HEK293T (cell line): ENCODE measurements at places on chromosomes 3 and 15.
A peak's percentile ranks its signal among the peaks of the same experiment; 100 is the strongest.

DNA sequence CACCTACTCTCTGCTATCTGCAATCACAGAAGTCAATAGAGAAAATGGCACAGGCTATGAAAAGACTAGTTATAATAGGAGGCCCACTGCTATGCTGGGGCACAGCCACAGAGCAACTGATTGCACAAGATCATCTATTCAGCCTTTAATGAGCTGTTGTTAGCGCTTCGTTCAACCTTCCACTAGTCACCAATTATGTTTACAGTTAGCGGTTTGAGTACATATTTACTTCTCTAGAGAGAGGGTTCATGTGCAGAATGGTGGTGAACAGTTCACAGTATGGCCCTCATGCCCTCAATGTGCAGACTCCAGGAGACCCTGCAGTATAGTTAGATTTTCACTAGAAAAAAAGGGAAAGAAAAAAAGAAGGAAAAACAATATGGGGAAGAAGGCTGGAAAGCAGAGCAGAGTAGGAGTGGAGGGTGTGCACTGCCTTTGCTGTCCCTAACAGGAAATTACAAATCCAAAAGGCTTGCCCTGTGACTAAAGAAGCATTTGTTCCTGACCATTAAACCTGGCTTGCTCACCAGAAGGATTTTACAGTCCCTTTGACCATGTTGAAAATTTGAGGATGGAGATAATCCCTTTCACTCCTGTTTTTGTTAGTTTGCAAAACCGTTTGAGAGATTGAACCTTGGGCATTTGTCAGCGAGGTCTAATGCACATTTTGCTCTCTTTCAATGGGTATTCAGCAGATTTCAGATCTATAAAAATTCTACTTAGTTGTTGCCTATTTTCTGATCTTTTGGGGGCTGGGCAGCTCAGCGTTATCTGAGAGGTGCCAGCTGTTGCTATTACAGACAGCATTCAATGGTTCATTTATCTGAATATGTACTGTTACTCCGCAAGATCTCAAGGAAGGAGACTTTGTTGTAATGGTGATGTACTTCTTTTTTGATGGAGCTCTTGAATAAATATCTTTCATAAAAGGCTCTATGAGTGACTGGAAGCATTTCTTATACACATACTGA lies 296.1 kb downstream of the LSAMP start:
- no peak for DNase-seq

- no peak for DNase-seq
Observed at GRCh38 chr3:149280671-149281349, 52.6 kb downstream of the TM4SF18 start.

- no peak for DNase-seq
Observed at GRCh38 chr3:132228923-132229322, 88.3 kb upstream of the ACP3 start.

- DNase-seq: peak; percentile 54
Observed at GRCh38 chr15:79339588-79340314, 28.8 kb downstream of the TMED3 start.

DNA sequence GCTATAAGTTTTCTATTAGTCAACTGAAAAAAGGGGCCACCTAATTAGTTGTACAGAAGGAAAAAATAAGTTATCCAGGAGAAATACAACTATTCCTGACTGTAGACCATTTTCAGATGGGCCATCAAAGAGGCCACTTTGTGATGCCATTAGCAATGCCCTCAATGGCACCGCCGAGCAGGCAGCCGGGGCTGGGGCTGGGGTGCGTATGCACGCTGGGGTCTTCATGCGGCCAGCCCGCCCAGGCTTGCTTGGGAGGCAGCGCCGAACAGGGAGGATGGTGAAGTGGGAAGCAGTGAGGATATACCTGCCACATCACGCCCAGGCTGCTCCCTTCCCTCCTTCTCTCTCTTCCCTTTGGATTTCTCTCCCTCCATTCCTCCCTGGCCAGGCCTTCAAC lies 128.4 kb downstream of the XXYLT1 start:
- no peak for DNase-seq

DNA sequence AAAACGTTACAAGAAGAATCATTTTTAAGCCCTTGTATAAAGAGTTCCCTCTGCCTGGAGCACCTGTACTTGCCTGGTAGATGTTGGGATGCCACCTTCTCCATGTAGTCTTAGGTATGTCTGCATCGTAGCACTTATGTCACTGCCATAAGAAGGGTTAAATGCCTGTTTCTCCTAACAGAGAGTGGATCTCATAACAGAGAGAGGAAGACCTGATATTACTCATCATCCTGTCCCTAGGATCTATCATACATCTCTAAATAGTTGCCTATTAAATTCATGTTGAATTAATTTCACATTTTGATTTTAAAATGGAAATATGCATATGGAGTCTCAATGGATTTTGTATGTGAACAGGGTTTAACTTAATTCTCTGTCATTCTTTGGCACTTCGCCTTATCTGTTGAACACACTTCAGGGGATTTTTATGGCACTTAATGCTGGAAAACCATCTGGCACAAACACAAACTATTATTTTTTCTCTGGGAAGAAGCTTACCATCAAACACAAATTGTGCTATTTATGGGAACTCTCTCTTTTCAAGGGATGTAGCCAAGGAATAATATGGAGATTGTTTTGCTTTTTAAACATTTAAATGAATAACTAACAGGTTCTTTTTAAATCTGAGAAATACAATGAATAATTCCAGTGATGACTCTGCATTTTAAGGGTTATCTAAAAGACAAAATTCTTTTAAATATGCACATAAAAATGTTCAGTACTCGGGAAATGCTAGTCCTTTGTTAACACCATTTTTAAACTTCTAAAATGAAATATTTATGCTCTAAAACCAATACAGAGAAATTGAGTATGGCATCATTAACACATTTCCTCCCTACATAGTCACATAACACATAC lies 230.7 kb downstream of the ZNF385D start:
- DNase-seq: no peak

GRCh38 chr15:71648095-71648494 lies 162.3 kb upstream of the NR2E3 start:
- no peak for DNase-seq

GRCh38 chr3:64972793-64973192 lies 285.0 kb upstream of the ADAMTS9 start:
- no peak for DNase-seq

DNA sequence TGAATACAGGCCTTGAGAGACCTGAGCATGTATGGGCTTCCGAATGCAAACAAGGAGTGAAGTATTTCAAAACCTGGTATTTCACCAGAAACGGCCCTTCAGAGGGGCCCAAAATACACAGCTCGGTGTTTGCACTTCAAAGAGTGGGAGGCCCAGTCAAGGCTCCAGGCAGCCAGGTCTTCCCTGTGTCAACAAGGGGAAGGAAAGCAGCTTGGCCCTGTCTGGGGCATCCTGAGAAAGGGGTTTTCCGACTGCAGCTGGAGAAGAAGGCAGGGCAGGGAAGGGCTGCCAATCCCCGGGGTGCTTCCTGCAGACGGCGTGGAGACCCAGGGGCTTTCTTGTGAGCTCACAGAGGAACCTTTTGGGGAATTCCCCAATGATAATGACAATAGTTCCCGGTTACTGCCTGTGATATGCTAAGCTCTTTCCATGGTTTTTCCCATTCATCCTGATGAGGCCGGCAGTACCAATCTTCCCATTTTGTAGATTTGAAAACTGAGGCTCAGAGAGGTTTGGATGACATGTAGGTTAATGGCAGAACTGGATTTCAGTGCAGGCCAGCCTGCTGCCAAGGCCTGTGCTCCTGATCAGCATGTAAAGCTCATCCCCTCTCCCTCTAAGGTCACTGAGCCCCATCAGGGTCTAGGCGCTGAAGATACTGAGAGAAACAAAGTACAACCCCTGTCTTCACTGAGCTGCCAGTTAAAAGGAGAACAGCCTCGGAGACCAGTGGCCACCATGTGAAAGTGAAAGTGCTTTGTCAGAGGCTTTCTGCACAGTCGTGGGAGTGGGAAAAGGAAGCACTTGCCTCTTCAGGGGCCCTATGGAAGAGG lies 43.0 kb upstream of the TLE3 start:
- DNase-seq: no peak

GRCh38 chr15:61083081-61083787 lies 145.9 kb downstream of the RORA start:
- DNase-seq: no peak

GRCh38 chr3:19945969-19946831 lies 697 bp upstream of the RAB5A start:
- DNase-seq: no peak

DNA sequence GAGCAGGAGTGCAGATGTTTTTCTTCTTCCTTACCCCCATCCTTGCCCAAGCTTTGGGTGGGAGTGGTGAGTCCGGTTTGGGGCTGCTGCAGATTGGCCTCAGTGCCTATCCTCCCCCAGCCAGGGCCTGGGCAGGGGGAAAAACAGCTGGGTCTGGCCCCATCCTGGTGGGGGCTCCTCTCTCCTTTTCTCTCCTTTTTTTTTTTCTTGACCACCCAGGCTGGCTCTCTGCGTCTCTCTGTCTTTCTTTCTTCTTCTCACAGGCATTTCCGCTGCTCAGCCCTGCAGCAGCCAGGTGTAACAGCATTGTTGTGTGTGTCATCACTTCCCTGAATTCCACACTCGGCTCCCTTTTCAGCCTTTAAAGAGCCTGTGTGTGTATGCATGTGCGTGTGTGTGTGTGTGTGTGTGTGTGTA lies 2.0 kb downstream of the FOXL2NB start:
- DNase-seq: no peak

DNA sequence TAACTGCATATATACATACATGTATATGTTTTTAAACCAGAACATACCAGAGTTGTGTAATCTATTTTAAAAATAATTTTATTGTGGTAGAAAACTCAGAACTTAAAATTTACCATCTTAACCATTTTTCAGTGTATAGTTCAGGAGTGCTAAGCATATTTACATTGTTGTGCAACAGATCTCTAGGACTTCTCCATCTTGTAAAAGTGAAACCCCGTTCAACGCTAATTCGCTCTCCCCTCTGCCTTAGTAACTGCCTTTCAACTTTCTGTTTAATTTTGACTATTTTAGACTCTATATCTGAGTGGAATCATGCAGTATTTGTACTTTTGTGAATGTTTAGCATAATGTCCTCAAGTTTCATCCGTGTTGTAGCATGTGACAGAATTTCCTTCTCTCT lies 51.8 kb upstream of the SSR3 start:
- no peak for DNase-seq

GRCh38 chr3:53843195-53844177 lies 2.7 kb downstream of the CHDH start:
- no peak for DNase-seq
